ENCODE measurements at places on chromosomes 3 and 15.

GRCh38 chr15:82536409-82537350 is 3.6 kb downstream of the RPS17 start:
- DNase-seq: no peak

- DNase-seq: no peak
Measured at GRCh38 chr3:171286580-171287249, 173.5 kb downstream of the TNIK start.

- DNase-seq: no peak
Measured at GRCh38 chr15:91710080-91710698, 143.3 kb upstream of the SLCO3A1 start.

DNA sequence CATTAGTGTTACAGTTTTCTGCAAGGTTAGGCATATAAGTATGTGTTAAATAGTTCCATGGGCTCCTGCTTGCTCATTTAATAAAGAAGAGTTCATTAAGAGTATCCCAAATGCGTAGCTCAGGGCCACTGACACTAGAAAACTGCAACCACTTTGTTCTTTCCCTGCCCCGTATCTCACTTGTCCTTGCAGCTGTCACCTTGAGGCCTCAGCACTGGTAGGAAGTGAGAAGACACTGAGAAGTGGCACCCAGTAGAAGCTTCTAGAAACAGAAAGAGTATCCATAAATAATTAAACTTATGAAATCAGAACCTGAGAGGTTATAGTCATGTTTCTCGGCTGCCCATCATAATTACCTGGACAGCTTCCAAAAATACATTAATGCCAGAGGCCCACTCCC is 266.0 kb downstream of the KCNMB2 start:
- DNase-seq: no peak

DNA sequence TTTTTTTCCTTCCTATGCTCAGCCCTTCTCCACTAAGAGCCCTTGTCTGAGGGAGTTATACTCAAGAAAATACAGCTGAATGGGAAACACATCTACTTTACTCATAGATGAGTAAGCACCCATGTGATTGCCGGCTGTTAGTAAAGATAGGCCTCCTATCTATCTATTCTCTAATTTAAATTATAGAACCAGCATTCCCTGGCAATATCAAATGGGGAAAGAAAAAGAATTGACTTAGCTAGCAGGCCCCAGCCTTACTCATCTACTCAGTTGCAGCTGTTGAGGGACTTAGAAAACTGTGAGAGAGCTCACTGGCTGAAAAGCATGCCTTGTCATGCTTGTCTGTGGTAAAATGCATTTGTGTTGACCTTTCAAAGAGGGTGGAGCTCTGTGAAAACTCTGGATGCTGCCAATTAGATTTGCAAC is 116.9 kb upstream of the LRRFIP2 start:
- no peak for DNase-seq

DNA sequence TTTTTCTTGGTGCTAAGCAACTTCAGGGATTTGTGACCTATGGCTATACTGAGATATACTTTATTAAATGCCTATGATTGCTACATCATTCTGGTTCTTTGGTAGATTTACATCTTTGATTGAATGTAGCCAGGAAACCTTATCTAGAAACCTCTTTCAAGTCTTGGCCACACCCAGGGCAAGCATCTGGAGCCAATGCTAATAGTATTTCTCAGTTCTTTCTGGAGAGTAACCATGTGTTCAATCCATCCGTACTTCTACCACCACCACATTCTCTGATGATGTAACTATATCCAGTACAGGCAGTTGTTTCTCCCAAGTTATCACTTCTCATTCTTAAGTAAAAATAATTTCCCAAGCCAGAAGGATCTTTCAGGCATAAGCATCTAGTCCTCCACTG is 69.0 kb downstream of the NME9 start:
- no peak for DNase-seq

DNA sequence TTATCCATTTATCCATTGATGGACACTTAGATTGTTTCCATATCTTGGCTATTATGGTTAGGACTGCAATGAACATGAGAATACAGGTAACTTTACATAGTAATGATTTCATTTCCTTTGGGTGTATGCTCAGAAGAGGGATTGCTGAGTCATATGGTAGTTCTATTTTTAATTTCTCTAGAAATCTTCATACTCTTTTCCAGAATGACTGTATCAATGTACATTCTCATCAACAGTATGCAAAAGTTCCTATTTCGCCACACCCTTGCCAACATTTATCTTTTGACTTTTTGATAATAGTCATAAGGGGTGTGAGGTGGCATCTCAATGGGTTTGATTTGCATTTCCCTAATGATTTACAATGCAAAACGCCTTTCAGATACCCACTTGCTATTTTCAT is 6.2 kb upstream of the NIPA1 start:
- no peak for DNase-seq

- no peak for DNase-seq
Measured at GRCh38 chr3:34013818-34014570, 215.6 kb downstream of the PDCD6IP start.

- DNase-seq: no peak
Measured at GRCh38 chr3:69914395-69914794, 85.1 kb upstream of the SAMMSON start.

- DNase-seq: no peak
Measured at GRCh38 chr15:20280933-20281463, 260.6 kb downstream of the GOLGA6L6 start.

DNA sequence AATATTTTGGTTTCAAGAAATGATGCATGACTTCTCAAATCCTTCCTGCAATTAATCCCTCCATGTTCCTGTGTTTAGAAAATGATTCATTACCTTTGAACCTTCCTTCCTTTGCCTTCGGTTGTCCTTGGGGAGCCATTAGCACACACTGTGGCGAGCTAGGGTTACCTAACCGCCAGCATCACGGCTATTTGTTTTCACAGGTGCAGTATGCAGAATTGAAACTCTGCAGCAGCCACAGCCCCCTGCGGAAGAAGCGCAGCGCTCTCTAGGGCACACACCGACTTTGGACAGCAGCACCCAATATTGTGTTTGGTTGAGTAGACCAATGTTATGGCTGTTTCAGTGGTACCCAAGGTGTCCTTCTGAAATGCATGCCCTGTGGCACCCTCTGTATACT is 247.4 kb downstream of the MCTP2 start:
- DNase-seq: no peak

DNA sequence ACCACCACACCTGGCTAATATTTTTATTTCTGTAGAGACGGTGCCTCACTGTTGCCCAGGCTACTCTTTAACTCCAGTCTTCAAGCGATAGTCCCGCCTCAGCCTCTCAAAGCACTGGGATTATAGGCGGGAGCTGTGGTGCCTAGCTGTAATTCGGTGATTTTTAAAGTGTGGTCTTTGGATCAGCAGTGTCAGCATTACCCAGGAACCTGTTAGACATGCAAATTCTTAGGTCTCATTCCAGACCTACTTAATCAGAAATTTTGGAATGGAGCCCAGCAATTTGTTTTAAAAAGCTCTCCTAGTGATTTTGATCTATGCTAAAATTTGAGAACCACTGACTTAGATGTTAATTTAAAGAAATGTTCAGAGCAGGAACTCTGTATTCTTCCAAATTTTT is 51.9 kb downstream of the GOLM2 start:
- DNase-seq: no peak

- no peak for DNase-seq
Measured at GRCh38 chr3:39501968-39502837, 34.7 kb downstream of the MOBP start.

- DNase-seq: no peak
Measured at GRCh38 chr3:71210257-71211007, 373.1 kb downstream of the FOXP1 start.

DNA sequence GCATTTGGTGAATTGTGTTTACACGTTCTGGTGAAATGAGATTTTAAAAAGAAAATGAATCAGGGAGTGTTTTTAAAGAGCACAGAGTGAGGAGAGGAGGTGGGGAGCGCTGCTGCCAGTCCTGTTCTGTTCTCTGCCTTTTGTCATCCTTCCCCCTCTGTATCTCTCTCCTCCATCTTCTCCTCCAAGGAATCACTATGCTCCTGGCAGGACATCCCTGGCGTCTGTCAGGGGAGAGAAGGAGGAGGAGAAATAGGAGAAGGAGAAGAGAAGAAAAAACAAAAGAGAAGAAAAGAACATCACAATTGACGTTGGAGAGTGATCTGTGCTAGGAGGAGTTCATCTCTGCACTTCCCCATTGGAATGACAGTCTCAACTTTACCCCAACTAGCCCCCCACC is 627.6 kb upstream of the TBL1XR1 start:
- no peak for DNase-seq

GRCh38 chr3:116873142-116873541 is 163.6 kb downstream of the TUSC7 start:
- DNase-seq: no peak

DNA sequence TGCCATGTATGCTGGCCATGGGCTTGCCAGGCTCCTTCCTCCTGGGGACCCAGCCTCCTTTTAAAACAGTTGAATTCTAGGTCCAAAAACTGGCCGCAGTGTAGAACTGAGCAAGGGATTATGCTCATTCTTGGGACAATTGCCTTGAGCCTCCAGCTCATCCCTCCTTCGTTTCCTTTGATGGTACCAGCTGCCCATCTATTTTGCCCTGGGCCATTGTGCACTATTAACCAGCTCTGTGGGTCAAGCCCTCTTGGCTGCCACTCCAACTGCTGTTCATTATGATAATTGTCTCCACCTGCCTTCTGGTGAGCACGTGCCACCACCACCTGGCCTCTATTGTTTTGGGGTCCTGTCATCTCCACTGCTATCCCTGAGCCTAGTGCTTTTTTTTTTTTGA is 75.8 kb upstream of the SYN2 start:
- DNase-seq: no peak

All from stimulated activated CD4-positive, alpha-beta T cell treated with anti-CD3 and anti-CD28 coated beads, Interleukin-15, amount 100 ng/mL, for 1 hour (primary cell).